Thymus (tissue), 14 donors: ENCODE measurements at places on chromosomes 13 and 19.

GRCh38 chr19:56670961-56671612, 470 bp downstream of the ZNF835 start:
- DNase-seq: no peak

DNA sequence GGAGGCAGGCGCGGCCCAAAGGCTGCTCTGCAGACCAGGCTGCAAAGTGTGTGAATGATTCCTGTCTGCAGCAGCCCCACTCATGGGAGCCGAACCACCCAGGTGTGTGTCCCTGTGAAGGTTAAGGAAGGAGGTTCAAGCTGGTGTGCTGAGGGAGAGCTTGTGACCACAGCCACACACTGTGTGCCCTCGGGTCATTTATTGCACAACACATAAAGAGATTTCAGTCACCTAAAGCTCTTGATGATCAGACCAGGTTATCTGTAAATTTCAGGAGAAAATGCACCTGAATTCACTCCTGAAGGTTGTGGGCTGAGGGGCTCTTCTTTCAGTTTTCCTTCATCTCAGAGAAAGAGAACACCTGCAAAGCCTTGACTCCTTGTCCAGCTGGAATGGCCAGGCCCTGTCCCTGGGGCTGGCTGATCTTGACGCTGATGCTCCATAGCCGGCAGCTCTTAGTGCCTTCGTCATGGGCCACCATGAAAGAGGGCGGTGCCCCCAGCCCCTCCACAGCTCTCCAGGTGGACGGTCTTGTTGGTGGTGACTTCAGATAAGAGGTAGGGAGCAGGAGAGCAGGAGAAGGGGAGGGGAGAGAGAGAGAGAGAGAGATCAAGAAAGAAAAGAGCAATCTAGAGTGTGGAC, 110.8 kb upstream of the C1QTNF9B start:
- no peak for DNase-seq

DNA sequence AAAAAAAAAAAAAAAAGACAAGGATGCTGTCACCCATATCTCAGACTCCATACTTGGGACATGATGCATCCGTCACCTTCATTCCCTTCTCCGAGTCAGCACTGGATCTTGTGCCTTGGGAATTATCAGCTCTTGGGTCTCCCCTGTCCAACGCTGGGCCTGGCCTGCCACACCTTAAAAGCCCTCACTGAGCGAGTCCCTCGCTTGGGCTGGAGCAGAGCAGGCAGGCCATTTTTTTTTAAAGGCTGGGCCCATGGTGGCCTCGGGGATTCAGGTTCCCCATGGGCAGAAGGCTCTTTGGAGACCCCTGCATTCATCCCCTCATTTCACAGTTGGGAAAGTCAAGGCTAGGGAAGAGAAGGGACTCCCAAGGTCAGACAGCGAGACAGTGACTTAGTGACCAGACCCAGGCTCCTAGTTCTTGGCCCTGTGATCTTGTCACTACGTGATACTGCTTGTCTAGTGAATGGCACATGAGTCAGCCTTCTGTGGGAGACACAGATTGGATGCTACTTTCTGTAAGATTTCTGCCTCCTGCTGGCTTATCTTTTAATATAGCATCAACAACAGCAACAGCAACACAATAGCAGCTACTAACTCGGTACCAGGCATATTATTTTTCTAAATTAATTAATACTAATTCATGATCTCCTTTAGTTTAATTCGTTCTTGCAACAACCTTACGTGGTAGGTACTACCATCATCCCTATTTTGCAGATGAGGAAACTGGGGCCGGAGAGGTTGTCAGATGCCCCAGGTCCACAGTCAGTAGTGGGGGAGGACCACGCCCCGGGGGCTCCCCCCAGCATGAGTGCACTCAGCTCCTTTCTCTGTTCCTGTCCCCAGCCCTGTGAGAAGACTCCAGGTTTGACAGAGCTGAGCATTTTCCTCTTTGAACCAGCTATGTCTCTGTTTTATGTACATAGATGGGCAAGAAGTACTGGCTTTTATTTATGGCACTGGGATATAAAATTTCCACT, 27.4 kb upstream of the ZNF536 start:
- DNase-seq: no peak

- DNase-seq: no peak
Measured at GRCh38 chr13:29140277-29140676, 320.1 kb downstream of the MTUS2 start.
